ENCODE measurements at places on chromosomes 11 and 22. TPM values are rescaled to one million over a fixed set of nuclear protein-coding genes. Genes with fewer than 3 reads are reported as not detected.

DMC1 gene
- total RNA-seq: 3.7 TPM

OR10V1 gene
- not detected for total RNA-seq

CASP5 gene
- 0.52 TPM for total RNA-seq

ZP1 gene
- not detected for total RNA-seq

BACE1 gene
- 9.4 TPM for total RNA-seq

TENM4 gene
- 18.3 TPM for total RNA-seq

CARD16 gene
- 4.2 TPM for total RNA-seq

OR51I2 gene
- total RNA-seq: not detected

ADAMTS8 gene
- 5.7 TPM for total RNA-seq

OR4S1 gene
- not detected for total RNA-seq

RNF121 gene
- total RNA-seq: 25.6 TPM

OR52K1 gene
- total RNA-seq: not detected

DAGLA gene
- total RNA-seq: 1.0 TPM

PHF21B gene
- total RNA-seq: 1.0 TPM

SAA1 gene
- total RNA-seq: not detected

HINFP gene
- total RNA-seq: 18.3 TPM

CDC42BPG gene
- total RNA-seq: under 0.01 TPM

SOX10 gene
- total RNA-seq: 4.2 TPM

ARL2 gene
- total RNA-seq: 53.2 TPM

SMTN gene
- 57.9 TPM for total RNA-seq

CEP126 gene
- total RNA-seq: 1.6 TPM

H19 gene
- total RNA-seq: 27,241 TPM

MRGPRX4 gene
- not detected for total RNA-seq

ANGPTL5 gene
- total RNA-seq: 1.6 TPM

DEPDC7 gene
- 9.9 TPM for total RNA-seq

TRIM29 gene
- 0.52 TPM for total RNA-seq

BRSK2 gene
- 1.0 TPM for total RNA-seq

PGR gene
- not detected for total RNA-seq

PDGFB gene
- 8.9 TPM for total RNA-seq

TUB gene
- 8.9 TPM for total RNA-seq

GPHA2 gene
- not detected for total RNA-seq

TIMM10 gene
- 64.2 TPM for total RNA-seq

OR2AG2 gene
- total RNA-seq: not detected

DERL3 gene
- 1.0 TPM for total RNA-seq

CAPN1 gene
- 75.2 TPM for total RNA-seq

NAALADL1 gene
- total RNA-seq: 8.4 TPM

GP1BB gene
- 6.8 TPM for total RNA-seq

KDM2A gene
- 43.8 TPM for total RNA-seq

SC5D gene
- 15.7 TPM for total RNA-seq

RAG1 gene
- total RNA-seq: 1.6 TPM

TSG101 gene
- 45.4 TPM for total RNA-seq

TRIM22 gene
- total RNA-seq: 13.0 TPM

All from skeletal muscle tissue (tissue), 5 donors.